Left ventricle myocardium inferior (tissue), 1 donor: ENCODE measurements at places on chromosomes 3 and 15. TPM values are rescaled to one million over a fixed set of nuclear protein-coding genes. Genes with fewer than 3 reads are reported as not detected.
A peak's percentile ranks its signal among the peaks of the same experiment; 100 is the strongest.

DNA sequence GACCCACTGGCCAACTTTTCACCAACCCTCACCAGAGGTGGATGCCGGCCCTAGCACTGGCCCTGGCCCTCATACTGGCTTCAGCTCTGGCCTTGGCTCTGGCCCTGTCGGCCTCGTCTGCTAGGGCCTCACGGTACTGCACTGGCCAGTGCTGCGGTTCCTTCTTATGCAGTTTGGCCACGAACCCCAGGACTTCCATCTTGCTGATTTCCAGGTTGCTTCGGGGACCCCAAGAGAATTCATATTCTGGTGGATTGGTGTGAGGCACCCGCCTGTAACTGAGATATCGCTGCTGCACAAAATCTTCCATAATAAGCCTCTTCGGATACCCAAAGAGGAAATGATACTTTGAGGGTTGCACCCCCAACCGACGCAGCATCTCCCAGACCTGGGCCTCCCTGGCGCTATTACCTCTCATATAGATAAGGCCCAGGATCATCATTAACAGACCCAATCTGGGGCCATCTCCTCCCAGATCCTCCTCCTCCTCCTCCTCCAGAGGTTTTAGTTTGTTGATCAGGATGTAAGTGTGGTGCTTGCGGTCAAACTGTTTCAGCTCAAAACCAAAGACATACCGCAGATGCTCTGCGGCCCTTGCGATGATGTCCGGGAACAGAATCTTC lies 883 bp downstream of the MAGEF1 start:
- DNase-seq, result no peak

The RSL24D1 gene
- 44.4 TPM for total RNA-seq

DNA sequence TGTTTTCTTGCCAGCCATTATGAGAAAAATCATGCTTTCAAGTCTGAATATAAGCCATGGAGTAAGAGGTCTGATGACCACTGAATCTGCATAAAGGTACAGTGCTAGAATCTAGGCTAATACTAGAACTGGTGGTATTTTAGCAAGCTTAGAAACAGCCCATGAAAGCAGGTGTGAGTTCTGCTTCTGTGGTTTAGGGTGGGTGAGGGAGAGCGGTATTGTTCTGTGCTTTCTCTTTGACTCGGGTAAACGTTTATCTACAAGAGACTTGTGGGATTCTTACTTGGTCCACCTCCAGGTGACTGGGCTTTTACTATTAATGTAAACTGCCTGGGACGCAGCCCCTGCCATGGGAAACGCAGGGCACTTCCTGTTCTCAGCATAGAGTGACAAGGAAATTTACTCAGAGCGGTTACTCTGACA lies 55.2 kb downstream of the PGPEP1L start:
- no peak for DNase-seq

GRCh38 chr3:156657862-156658731 lies 16.3 kb upstream of the TIPARP start:
- DNase-seq, result no peak

The MSL2 gene
- 19.0 TPM for total RNA-seq

GRCh38 chr3:63862804-63863149 lies 828 bp downstream of the THOC7 start:
- DNase-seq, result no peak

DNA sequence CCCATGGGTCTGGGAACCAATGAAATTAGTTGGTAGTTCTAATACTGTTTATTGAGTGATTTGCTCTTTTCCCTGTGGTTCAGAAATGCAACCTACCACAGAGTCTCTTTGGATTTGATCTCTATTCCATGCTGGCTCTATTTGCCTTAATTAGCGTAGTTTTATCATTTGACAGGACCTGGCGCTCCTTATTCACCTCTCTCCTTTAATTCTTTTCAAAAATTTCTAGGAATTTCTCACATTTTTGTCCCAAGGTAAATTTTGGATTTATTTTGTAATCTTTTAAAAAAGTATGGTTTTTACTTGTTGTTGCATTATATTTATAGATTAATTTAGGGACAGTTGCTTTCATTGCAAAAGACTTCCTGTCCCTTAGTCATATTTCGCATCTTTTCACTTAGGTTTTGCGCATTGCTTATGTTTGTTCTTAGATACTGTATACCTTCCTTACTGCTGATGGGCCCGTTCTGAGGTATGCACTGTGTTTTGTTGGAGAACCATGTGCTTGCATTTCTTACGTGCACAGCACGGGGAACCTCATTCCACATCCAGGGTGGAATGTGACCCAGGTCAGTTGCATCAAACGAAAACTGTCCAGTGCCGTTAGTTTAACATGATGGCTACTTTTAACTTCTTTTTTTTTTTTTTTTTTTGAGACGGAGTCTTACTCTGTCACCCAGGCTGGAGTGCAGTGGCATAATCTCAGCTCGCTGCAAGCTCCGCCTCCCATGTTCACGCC lies 27.0 kb downstream of the SENP5 start:
- no peak for DNase-seq

DNA sequence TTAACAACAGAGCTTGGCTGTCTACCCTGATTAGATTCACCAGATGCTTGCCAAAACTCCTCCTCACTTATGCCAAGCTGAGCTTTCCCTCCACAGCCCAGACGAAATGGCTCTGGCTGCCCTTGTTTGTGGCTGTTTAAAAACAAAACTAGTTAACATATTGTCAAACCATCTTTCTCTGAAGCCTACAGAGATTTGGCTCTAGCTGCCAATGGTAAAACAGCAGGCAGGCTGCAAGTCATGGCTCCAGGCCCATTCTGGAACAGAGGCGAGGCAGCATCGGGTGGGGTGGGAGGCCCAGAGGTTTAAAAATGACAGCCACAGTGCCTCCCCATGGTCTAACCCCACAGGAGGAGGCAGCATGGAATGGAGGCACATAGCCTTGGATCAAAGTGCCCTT lies 75.9 kb downstream of the SCN5A start:
- DNase-seq, result no peak

- no peak for DNase-seq
These were observed 26.6 kb downstream of the MYZAP start for GRCh38 chr15:57618325-57618724.

- no peak for DNase-seq
These were observed 69.1 kb downstream of the HERC2 start for GRCh38 chr15:28252831-28253230.

- DNase-seq, result no peak
These were observed 114.5 kb downstream of the GMPS start for GRCh38 chr3:155984791-155985417.

The TERC gene
- 3.8 TPM for total RNA-seq

The KCNAB1 gene
- 2.4 TPM for total RNA-seq

GRCh38 chr15:22257047-22258008 lies 177.0 kb downstream of the OR4M2 start:
- DNase-seq, result no peak

DNA sequence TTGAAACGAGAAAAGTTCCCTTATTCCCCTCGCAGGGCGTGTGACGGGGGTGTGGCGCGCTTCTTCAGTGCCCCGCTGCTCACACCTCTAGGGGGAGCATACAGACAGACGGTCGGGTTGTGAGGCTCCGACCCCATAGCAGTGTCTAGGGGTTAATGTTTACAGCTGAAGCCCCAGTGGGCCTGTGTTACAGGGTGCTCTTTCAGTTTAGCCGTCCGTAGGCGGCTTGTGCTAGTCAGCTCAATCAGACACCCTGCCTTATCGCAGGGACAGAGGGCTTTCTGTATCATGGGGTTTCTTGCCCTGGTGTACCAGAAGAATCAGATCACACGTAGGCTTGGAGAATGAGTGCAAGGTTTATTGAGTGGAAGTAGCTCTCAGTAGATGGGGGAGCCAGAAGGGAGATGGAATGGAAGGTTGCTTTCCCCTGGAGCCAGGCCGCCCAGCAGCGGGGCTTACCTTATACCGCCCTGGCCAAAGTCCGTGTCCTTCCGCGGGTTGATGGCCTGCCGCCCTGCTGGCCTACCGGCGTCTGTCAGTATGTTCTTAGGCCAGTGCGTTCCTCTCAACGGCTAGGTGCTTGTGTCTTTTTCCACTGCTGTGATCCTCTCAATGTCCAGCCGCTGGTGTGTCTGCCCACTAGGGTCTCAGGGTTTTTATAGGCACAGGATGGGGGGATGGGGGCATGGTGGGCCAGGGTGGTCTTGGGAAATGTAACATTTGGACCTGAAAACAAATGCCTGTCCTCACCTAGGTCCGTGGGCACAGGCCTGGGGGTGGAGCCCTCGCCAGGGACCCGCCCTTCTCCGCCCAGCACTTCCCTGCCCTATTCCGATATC lies 32.2 kb upstream of the ACP3 start:
- no peak for DNase-seq

- no peak for DNase-seq
These were observed 37.0 kb downstream of the ABHD2 start for GRCh38 chr15:89125088-89125826.

The PATL2 gene
- 3.7 TPM for total RNA-seq

The ZBBX gene
- total RNA-seq, result not detected

GRCh38 chr3:151307131-151307530 lies 9.5 kb downstream of the GPR87 start:
- DNase-seq, result no peak

The UACA gene
- total RNA-seq, result 33.7 TPM

The GOLGA8T gene
- 0.47 TPM for total RNA-seq

The IL16 gene
- total RNA-seq, result 3.8 TPM

DNA sequence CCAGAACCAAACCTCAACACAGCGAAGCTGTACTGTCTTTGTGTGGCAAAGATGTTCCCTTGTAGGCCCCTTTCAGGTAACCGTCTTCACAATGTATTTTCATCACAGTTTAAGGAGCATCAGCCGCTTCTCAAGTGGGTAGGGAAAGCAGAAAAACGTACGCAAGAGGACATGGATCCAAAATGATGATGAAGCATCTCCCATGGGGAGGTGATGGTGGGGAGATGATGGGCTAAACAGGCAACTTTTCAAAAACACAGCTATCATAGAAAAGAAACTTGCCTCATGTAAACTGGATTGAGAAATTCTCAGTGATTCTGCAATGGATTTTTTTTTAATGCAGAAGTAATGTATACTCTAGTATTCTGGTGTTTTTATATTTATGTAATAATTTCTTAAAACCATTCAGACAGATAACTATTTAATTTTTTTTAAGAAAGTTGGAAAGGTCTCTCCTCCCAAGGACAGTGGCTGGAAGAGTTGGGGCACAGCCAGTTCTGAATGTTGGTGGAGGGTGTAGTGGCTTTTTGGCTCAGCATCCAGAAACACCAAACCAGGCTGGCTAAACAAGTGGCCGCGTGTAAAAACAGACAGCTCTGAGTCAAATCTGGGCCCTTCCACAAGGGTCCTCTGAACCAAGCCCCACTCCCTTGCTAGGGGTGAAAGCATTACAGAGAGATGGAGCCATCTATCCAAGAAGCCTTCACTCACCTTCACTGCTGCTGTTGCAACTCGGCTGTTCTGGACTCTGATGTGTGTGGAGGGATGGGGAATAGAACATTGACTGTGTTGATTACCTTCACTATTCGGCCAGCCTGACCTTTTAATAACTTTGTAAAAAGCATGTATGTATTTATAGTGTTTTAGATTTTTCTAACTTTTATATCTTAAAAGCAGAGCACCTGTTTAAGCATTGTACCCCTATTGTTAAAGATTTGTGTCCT lies 60.0 kb downstream of the AAGAB start:
- DNase-seq, result peak; percentile 46

The GNAT1 gene
- total RNA-seq, result not detected

GRCh38 chr3:55484801-55485791 lies 2.0 kb downstream of the WNT5A start:
- DNase-seq, result peak; percentile 75

DNA sequence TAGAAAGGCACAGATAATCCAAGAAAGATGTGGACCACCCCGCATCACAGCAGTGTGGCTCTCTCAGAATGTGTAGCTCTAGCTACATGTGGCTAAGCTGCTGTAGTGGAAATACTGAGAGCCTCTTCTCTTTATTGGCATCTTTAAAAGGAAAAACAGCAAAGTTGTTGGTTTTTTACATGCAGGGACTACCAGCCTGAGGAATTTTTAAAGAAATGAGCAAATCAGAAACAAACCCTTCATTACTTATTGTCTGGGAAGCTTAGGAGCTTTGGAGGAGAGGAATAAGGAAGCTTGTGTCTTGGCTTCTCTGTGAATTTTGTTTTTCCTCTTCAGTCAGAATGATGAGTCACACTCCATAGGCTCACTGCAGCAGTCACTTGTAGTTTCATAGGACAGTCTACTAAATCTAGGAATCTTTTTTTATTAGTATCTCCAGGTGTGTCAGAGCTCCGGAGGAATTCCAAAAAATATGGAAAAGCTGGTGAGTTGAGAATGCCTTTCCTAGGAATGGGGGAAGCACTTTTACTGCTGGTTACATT lies 27.5 kb downstream of the POLG start:
- DNase-seq, result no peak

DNA sequence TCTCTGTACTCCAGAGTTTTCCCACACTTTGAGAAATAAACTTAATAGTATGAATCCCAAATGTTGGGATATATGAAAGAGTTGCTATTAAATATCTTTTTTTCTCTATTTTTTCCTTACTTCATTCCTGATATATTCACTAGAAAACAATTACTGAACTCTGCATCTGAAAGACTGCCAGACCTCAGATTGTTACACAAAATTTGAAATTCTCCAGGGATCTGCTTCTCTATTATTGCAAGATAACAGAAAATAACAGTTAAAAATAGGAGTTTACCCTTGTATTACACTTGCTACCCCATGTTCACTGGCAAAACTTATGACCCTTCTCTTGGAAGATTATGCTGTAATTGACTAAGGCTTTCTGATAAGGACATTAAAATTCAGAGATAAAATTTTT lies 11.7 kb upstream of the P3H2 start:
- no peak for DNase-seq

- no peak for DNase-seq
These were observed 40.0 kb upstream of the PRR23E start for GRCh38 chr3:127152684-127153505.

DNA sequence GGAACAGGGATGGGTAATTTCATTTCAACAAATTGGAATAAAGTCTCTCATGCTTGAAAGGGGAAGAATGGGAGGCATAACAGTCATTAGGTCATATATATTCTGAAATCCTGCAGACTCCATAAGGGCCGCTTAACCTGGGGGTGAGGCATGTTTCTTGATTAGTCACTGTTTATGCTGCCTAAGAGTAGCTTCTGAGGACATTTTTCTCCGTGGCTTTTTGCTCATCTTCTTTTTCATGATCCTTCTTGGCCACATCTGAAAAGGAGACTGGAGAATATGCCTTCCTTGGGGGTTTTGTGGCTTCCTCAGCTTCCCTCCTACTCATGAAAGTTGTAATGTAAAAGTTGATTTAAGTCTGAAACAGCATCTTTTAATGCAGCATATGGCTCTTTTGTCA lies 20.0 kb upstream of the CFAP20DC start:
- no peak for DNase-seq

The SSUH2 gene
- total RNA-seq, result 1.1 TPM

The GPR15 gene
- total RNA-seq, result not detected

The SLC2A2 gene
- total RNA-seq, result not detected

DNA sequence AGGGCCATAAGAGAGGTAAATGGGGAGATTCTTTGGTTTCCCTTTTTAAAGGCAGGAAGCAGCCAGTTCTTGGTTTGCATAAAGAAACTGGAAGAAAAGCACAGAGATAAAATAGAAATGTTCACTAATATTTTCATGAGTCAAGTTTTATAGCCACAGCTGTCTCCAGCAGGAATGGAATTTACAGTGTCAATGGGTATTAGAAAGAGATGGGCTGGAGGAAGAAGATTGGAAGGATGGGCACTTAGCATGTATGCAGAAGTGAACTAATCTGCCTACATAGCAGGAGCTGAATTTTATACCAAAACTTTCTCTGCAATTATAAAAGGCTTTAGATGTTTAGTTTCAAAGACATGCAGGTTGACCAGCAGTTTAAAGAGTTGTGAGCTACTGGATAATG lies 521.9 kb upstream of the GOLIM4 start:
- no peak for DNase-seq

The MIX23 gene
- 32.7 TPM for total RNA-seq

The TEX55 gene
- total RNA-seq, result not detected

The SLC24A5 gene
- total RNA-seq, result not detected
